Tibial nerve (tissue), 4 donors: ENCODE measurements at places on chromosomes 11 and 22. TPM values are rescaled to one million over a fixed set of nuclear protein-coding genes. Genes with fewer than 3 reads are reported as not detected.

DNA sequence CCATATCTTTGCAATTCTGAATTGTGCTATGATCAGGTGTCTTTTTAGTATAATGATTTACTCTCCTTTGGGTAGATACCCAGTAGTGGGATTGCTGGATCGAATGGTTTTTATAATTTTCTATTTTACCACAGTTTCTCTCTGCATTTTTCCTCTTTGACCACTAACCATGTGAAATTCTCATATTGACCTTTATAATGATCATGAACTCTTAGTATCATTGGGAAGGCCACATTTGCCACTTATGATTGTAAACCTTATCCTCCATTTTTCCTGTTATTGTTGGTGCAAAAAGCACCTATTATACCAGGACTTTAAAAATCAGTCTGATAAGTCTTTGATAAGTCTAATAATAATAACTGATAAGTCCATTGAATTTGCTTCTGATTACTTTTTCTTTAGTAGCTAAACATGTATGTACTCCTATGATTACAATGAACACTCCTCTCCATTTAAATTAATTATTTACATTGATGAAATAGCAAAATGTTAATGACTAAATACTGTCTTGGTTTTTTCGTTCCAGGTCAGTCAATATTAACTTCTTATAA, 9.6 kb downstream of the NEAT1 start:
- DNase-seq, result no peak
- H3K27ac ChIP-seq, result peak overlapping the region; percentile 99
- H3K4me1 ChIP-seq, result peaks cover 71% of the 10 kb centered on the region
- no peaks in the 10 kb centered on the region for H3K36me3 ChIP-seq

GRCh38 chr22:36280379-36280778, 27.4 kb downstream of the APOL1 start:
- H3K36me3 ChIP-seq, result peaks cover 53% of the 10 kb centered on the region
- H3K4me3 ChIP-seq, result no peak overlapping the region
- DNase-seq, result no peak
- H3K27me3 ChIP-seq, result no peaks in the 10 kb centered on the region

DNA sequence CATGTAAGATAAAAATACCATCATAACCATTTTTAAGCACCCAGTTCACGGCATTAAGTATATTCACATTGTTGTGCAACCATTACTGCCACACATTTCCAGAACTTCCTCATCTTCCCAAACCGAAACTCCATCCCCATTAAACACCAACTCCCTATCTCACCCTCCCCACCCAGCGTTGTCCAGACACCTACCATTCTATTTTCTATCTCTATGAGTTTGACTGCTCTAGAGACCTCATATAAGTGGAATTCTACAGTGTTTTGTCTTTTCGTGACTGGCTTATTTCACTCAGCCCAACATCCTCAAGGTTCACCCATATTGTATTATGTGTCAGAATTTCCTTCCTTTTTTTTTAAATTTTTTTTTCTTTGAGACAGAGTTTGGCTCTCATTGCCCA, 45.2 kb downstream of the PPFIA1 start:
- no peak for DNase-seq
- H3K4me3 ChIP-seq, result no peak overlapping the region
- no peaks in the 10 kb centered on the region for H3K36me3 ChIP-seq
- no peaks in the 10 kb centered on the region for H3K4me1 ChIP-seq
- no peaks in the 10 kb centered on the region for H3K27me3 ChIP-seq

Gene MYEOV
- total RNA-seq, result 26.7 TPM

Gene C11orf87
- 0.87 TPM for total RNA-seq

Gene CBLIF
- total RNA-seq, result not detected

Gene OR4C15
- not detected for total RNA-seq
